ENCODE measurements at places on chromosomes 3 and 15. TPM values are rescaled to one million over a fixed set of nuclear protein-coding genes. Genes with fewer than 3 reads are reported as not detected.
A peak's percentile ranks its signal among the peaks of the same experiment; 100 is the strongest.

- no peak for DNase-seq
Measured at GRCh38 chr3:120052225-120052624, 42.0 kb downstream of the GSK3B start.

- DNase-seq: no peak
Measured at GRCh38 chr15:67902579-67903009, 62.7 kb upstream of the RNU6-1 start.

DNA sequence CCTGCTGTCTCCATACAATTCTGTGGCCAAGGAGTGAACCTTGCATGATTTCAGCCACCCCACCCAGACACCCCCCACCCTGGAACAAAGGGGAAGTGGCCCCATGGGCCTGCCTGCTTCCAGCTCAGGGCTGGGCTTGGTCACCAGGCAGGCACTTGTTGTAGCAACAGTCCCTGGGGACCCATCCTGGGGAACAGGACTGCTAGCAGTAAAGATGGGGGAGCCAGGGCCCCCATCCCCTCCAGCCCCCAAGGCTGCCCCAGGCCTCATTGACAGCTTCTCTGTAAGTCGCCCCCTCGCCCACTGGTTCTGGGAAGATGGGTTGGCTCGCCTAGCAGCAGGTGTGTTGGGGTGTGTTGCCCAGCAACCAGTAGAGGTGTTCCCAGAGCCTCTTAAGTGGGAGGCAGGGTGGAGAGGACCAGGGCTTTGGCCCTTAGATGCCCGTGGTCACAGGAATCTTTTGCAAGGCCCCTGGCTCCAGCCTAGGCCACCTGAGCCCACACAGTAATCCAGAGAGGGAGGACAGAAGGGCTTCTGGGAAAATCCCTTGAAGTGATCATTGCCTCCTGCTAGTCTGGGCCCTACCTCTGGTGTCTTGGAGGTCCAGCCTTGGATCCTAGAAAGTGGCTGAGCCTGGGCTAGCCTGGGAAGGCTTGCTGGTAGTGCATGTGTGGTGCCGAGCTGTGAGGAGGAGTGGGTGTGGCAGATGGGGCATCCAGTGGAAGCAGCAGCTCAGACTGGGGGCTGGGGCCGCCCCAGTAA is 48.9 kb downstream of the CYP11A1 start:
- peak; percentile 30 for DNase-seq

Gene LRRC2
- total RNA-seq: 10.1 TPM
